ENCODE measurements at places on chromosomes 1 and 21.
A peak's percentile ranks its signal among the peaks of the same experiment; 100 is the strongest.

DNA sequence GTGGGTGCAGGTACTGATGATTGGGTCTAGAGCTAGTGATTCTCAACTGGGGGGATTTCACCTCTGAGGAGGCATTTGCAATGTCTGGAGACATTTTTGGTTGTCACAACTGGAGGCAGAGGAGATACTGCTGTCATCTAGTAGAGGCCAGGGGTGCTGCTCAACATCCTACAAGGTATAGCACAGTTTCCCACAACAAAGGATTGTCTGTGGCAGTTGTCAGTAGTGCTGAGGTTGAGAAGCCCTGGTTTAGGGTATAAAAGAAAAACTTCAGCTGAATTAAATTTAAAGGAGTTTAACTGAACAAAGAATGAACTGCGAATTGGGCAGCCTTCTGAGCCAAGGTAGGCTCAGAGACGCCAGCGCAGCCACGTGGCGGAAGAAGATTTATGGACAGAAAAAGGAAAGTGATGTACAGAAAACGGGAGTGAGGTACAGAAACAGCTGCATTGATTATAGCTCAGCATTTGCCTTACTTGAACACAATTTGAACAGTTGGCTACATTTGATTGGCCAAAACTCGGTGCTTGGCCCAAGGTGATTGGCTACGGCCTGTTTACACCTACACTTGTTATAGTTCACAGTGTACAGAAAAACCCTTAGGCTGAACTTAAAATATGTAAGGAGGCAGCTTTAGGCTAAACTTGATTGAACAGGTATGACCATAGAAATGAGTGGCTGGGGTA lies 40.4 kb downstream of the MPZL1 start:
- no peak for DNase-seq

- no peak for DNase-seq
Observed at GRCh38 chr1:21124846-21125245, 51.9 kb downstream of the EIF4G3 start.

DNA sequence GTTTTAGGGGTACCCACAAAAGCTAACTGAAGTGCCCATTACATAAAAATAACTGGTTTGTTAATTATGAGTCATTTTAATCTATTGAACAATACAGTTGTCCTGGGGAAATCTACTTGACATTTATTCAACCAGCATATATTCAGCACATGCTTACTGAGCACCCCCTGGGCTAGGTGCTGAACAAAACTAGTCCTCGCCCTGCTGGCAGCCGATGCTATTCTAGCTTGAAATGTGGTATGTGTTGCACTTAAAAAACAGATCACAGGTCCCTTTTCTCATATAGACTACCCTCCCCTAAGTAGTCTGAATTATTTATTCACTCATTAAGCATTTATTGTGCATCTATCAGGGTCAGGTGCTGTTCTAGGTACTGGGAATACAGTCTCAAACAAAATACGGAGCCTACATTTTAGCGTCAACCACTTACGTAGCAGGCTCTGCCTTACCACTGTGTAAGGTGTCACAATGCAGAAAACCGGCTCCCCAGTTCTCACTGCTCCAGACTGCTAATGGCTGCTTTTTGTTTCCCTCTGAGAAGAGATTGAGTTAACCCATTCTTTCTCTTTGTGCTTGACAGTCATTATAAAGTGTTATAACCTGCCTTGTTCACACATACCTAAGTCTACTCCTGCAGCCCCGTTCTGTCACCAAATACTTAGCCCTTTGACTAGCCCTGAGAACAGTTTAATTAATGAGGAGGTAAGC lies 57.1 kb downstream of the ADCY10 start:
- DNase-seq = no peak

GRCh38 chr1:6083801-6084446 lies 38.2 kb downstream of the KCNAB2 start:
- no peak for DNase-seq

- DNase-seq = peak; percentile 64
Observed at GRCh38 chr1:207049974-207050391, 1.0 kb downstream of the YOD1 start.

- no peak for DNase-seq
Observed at GRCh38 chr21:46326110-46326703, 2.3 kb downstream of the PCNT start.

DNA sequence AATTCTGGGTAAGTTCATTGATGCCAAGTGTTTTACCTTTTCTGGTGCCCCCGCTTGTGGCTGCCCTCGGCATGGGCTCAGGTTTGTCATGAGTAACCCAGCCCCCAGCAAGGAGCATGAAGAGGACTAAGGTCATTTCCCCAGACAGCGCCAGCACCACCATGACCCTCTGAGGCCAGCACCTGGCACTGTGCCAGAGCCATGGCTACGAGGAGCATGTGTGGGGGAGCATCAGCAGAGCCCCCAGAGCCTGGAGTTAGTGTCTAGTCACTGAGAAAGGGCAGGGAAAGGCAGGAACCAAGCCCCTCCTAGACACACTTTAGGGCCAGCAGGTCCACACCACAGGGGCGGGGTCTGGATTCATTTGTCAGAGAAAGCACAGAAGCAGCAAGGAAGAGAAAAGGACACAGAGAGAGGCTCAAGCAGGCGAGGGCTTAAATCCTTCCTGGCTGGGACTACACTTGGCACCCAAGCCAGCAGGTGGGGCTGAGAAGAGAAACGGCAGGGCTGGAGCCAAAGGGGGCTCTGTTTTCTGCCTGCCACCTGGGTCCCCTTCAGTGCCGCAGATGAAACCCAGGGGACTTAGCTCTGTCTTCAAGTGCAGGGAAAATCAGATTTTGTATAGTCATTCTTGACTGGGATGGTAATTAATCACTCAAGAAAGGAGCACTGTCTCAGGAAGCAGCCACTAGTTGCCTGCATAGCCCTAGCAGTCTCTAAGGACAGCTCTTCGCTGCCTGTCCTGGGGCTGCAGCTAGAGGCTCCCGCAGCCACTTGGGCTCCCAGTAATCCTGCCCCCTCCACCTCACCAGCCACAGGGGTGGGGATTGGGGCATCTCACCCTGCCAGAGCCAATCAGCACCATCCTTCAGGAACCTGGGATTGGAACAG lies 79.6 kb upstream of the ZC3H12A start:
- no peak for DNase-seq

DNA sequence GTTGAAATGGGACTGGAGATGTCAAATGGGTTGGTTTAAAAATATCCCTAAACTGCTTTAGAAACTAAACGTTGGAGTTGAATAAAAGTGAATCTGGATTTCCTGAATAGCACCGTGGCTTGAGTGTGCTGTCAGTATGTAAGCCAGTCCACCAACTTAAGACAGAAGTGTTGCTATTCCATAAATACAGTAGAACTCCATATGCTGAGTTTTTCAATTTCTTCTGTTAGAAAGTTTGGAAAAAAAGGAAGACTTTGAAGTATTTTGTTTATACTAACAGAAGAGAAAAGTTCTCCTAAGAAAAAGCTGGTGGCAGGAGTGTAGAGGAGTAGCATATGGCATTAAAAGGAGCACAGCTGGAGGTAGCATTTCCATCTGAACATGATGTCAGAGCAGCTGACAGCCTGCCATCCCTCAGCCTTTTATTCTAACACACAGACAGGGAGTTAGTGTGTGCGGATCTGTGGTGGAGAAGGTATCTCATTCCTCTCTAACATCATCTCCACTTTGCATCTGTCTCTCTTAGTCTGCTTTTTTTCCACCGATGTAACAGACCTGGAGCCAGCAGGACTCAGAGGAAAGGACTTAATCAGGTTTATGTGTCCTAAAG lies at the start of gene ZBTB18:
Gene ZBTB18 (plus strand): TSS at position 449 of the 610 bp plus-strand sequence. CDS start 149 bp downstream, at position 598.
- DNase-seq = no peak

- no peak for DNase-seq
Observed at GRCh38 chr1:198880818-198881597, 242.2 kb downstream of the PTPRC start.

DNA sequence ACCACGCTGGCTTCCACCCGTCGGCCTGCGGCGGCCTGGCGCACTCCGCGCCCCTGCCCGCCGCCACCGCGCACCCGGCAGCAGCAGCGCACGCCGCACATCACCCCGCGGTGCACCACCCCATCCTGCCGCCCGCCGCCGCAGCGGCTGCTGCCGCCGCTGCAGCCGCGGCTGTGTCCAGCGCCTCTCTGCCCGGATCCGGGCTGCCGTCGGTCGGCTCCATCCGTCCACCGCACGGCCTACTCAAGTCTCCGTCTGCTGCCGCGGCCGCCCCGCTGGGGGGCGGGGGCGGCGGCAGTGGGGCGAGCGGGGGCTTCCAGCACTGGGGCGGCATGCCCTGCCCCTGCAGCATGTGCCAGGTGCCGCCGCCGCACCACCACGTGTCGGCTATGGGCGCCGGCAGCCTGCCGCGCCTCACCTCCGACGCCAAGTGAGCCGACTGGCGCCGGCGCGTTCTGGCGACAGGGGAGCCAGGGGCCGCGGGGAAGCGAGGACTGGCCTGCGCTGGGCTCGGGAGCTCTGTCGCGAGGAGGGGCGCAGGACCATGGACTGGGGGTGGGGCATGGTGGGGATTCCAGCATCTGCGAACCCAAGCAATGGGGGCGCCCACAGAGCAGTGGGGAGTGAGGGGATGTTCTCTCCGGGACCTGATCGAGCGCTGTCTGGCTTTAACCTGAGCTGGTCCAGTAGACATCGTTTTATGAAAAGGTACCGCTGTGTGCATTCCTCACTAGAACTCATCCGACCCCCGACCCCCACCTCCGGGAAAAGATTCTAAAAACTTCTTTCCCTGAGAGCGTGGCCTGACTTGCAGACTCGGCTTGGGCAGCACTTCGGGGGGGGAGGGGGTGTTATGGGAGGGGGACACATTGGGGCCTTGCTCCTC lies 1.9 kb downstream of the OLIG2 start:
- peak; percentile 56 for DNase-seq

DNA sequence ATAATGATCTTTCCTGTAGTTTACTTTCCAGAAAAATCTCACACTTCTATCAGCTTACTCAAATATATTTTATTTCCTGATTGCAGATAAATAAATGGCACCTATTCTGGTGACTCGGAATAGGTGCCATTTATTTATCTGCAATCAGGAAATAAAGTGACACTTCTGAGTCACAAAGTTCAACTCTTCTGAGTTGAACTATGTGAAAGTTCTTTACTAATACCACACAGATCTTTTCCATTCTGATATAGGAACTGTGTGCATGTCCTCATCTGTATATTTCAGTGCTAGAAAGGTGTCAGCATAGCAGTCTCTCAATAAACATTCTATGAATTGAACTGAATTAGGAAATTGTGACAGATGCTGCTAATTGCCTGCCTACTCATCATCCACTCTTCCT lies 4.9 kb upstream of the VCAM1 start:
- no peak for DNase-seq

- DNase-seq = peak; percentile 56
Observed at GRCh38 chr1:204480515-204480914, 14.1 kb downstream of the PIK3C2B start.

DNA sequence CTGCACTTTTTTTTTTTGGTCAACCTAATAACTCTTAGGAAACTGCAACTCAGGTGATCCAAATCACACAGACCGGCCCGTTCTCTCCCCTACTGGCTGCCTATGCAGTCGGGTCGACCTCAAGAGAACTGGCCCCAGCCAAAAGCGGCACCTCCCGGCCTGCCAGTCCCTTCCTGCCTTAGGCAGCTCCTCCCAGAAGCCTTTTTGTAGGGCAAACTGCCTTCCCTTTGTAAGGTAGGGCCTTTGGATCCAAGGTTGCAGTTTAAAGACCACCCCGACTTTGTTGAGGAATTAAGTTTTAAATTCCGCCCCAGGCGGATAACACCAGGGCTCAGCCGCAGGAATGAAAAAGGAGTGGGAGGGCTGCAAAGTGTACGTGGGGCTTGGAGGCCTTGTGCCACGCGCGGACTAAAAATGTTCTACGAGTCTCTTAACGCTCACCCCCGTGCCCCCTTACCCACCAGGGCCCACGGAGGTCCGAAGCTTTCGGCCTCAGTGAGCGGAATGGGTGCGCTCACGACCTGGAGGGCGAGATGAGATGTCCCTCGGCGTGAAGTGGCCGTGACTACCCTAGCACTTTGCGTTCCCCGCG lies 642 bp upstream of the ST3GAL3 start:
- DNase-seq = no peak

DNA sequence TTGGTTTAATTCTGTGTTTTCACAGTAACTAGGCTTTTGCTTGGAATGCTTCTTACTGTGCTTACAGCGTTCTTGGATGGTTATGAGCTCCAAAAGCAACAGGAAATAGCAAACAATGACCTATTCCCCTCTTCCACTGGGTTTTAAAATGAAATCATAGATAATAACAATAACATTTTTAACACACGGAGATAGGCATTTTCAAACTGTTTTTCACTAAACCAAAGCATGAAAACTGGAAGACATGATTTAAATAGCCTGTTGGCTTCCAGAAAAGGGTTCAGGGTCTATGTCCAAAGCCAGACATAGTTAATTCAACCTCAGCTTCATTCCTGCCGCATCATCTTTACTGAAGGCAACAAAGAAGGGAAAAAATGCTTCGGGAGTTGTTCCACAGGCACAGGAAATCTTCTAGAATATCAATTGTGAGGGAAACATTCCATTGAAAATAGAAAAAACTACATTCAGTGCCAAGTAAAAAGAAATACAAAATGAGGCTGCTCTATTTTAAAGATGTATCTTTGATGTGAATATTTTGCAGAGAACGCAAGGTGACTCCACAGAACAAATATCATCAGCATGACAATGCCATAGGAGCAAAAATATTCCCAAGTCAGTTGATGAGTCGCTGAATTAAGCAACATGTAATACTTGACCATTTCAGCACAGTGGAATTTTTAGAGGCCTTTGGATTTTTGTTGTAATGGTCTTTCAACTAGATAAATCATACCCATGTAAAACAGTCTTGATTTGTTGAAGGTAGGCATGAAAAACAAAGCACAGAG lies 80.7 kb downstream of the NID1 start:
- DNase-seq = no peak

DNA sequence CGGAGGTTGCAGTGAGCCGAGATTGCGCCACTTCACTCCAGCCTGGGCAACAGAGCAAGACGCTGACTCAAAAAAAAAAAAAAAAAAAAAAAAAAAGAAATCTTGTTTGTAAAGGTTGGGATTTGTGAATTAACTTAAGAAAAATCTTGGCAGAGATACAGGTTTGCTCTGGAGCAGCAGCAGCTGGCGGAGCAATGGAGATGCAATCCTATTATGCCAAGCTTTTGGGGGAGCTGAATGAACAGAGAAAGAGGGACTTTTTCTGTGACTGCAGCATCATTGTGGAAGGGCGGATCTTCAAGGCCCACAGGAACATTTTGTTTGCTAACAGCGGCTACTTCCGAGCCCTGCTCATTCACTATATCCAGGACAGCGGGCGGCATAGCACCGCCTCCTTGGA lies 5.6 kb downstream of the ZBTB8B start:
- DNase-seq = no peak

GRCh38 chr1:3142236-3142635 lies 73.2 kb downstream of the PRDM16 start:
- no peak for DNase-seq

- DNase-seq = no peak
Observed at GRCh38 chr1:77584884-77585283, 97.6 kb downstream of the ZZZ3 start.

DNA sequence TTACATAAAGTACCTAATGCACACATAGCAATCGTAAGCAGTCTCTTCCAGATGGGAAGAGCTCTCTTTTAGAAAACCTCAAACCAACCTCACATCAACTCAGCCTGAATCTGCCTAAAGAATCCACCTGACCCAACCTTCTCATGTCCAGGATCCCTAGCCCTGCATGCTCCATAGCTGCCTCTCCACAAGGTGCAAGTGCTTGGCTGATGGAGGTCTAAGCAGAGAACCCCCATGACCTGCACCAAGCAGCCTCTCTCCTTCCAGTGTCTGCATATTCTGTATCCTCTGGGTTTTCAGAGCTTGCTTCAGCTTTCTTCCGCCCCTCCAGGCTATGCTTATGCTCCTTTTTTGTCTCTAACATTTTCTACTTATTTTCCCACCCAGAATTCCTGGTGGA lies 2.5 kb downstream of the LY9 start:
- DNase-seq = no peak

GRCh38 chr1:151799179-151800022 lies 5.8 kb downstream of the LINGO4 start:
- DNase-seq = no peak

GRCh38 chr1:171817511-171818265 lies 23.6 kb upstream of the DNM3 start:
- DNase-seq = peak; percentile 11

All from GM20000 (cell line).